ENCODE measurements at places on chromosomes 11 and 22.
A peak's percentile ranks its signal among the peaks of the same experiment; 100 is the strongest.

GRCh38 chr11:71548716-71549151 is 514 bp downstream of the KRTAP5-9 start:
- no peak overlapping the region for H3K27ac ChIP-seq
- no peaks in the 10 kb centered on the region for H3K4me1 ChIP-seq
- DNase-seq: no peak
- no peaks in the 10 kb centered on the region for H3K36me3 ChIP-seq
- H3K4me3 ChIP-seq: no peak overlapping the region
- no peaks in the 10 kb centered on the region for H3K27me3 ChIP-seq

GRCh38 chr11:34495239-34495723 is 18.3 kb downstream of the ELF5 start:
- no peak for DNase-seq
- no peaks in the 10 kb centered on the region for H3K4me1 ChIP-seq
- no peak overlapping the region for H3K27ac ChIP-seq

DNA sequence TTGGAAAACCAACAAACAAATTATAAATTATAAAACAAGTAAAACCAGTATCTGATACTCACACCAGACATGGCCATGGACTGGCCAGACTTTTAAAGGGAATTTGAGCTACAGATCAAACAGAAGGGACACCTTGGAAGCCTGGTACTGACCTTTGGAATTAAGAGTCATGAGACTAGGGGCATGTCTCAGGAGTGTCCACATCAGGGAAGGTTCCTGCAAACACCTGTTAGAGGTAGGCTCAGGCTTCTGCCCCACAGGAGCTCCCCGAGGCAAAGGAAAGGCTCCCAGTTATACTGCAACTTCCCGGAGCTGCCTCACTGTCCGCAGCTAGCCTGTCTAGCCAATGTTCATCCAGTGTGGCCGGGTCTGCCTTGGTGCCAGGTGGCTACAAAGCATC is 290.1 kb downstream of the BUD13 start:
- no peak overlapping the region for H3K27ac ChIP-seq
- no peaks in the 10 kb centered on the region for H3K36me3 ChIP-seq
- H3K27me3 ChIP-seq: no peaks in the 10 kb centered on the region
- no peak overlapping the region for H3K4me3 ChIP-seq
- no peak for DNase-seq
- no peaks in the 10 kb centered on the region for H3K4me1 ChIP-seq

DNA sequence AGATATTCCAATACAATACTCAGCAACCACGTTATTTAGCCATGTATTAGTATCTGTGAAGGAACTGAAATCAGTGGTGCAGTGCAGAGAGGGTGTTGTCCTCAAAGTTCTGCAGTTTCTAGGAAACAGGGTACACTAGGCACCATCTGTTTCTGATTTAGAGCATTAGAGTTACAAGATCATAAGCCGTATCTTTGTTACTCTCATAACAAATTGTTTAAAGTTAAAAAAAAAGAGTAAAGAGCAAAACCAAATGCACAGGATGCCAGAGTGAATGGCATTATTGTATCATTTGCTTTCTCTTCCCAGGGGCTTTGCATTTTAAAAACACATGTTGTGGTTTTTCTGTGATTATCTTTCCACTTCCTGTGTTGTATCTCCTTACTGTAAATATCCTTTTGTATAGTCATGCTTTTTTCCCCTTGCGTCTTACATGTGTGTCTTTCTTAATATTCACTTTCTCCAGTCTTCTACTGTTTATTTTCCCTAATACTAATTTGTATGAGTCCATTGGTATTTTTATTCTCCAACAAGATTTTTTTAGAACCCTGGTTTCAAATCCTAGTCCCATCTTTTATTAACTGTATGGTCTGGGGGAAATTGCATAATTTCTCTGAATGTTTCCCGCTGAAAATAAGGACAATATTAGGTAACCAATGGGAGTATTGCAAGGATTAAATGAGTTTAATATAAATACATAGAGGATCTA is 15.2 kb upstream of the NUP160 start:
- peaks cover 6% of the 10 kb centered on the region for H3K4me1 ChIP-seq
- peak overlapping the region; percentile 27 for H3K27ac ChIP-seq
- DNase-seq: no peak
- H3K4me3 ChIP-seq: no peak overlapping the region
- H3K27me3 ChIP-seq: no peaks in the 10 kb centered on the region

DNA sequence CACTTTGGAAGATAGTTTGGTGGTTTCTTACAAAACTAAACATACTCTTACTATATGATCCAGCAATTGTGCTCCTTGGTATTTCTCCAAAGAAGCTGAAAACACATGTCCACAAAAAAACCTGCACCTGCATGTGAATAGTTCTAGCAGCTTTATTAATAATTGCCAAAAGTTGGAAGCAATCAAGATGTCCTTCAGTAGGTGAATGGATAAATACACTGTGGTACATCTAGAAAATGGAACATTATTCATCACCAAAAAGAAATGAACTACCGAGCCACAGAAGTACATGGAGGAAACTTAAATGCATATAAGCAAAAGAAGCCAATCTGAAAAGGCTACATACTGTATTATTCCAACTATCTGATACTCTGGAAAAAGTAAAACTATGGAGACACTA is 569.1 kb upstream of the CCDC90B start:
- H3K36me3 ChIP-seq: no peaks in the 10 kb centered on the region
- H3K27me3 ChIP-seq: no peaks in the 10 kb centered on the region
- H3K27ac ChIP-seq: no peak overlapping the region
- H3K4me1 ChIP-seq: no peaks in the 10 kb centered on the region
- no peak for DNase-seq

DNA sequence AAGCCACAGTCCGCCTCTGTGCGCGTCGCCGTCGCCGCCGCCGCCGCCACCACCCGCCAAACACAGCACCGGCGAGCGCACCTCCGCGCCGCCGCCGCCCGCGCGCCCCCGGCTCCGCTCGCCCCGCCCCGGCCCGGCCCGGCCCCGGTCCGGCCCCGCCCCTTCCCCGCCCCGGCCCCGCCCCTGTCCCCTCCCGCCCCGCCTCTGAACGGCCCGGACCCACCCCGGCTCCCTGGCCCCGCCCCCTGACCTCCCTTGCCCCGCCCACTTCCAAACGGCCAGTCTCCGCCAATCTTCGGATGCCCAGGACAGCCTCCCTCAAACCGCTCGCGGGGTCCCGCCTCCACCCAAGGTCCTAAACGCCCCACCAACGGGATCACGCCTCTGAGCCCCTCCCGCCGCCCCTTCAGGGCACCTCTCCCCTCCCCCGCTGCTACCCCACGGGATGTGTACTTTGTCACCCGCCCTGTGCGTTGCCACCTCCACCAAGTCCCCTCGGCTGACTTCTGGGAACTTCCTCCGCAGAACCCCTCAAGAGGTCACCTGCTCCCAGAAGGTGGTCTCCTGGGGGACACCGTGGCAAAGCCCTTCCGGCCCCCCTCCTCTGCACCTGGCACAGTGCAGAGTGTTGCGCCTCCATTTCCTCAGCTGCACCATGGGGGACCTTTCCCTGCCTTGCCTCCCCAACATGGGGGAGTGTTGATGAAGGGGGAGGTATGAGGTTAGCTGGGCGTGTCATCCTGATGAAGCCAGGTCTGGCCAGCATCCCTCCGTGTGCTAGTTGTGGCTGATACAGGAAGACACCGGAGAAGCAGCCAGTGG is at the start of gene KIAA0930:
Gene KIAA0930 (minus strand): TSS at position 85 of the 822 bp plus-strand sequence. CDS start 191 bp downstream, outside the sequence.
- peaks cover 10% of the 10 kb centered on the region for H3K36me3 ChIP-seq
- no peaks in the 10 kb centered on the region for H3K27me3 ChIP-seq
- peak; percentile 90 for DNase-seq
- peak within 1 kb of the TSS; percentile 77 for H3K27ac ChIP-seq
- peak within 1 kb of the TSS; percentile 56 for H3K4me3 ChIP-seq

DNA sequence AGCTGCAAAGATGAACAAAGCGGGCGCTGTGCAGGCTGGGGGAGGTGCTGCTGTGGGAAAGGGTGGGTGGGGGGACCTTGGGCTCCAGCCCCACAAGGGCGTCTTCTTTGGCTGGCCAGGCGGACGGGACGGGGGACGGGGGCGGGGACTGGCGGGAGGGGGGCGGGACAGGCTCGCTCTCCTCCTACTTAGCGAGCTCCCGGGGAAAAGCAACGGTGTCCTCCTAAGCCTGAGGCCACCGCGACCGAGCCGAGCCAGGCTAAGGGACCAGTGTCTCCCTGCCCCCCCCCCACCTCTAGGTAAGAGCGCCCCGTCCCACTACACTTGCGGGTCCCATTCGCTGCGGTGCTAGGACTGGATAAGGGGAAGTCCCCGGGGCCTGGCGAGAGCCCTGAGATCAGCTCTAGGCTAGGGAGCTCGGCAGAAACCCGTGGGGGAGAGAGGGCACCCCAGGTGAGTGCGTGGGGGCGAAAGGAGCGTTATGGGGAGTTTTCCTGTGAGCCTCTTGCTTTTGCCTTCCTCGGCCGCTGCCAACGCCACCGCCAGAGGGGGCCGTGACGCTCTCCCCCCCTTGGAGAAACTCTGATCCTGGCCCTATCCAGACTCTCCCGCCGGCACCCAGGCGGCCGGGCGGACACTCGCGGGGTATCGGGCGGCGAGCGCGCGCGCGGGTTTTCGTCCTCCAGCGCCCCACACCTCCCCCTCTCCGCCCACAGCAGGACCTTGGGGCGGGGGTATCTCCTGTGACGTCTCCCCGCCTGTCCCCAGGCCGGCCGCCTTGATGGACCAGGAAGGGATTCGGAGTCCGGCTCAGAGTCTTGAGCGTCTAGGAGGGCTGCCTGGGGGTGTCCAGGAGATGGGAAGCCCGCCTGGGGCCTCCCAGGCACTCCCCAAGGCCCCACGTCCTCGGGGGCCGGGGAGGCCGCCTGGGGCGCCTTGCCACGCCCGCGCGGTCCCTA is at the start of gene PHLDB1:
Gene PHLDB1 (plus strand): TSS at position 215 of the 959 bp plus-strand sequence. CDS start 6,222 bp downstream, outside the sequence.
- DNase-seq: peak; percentile 40
- peak within 1 kb of the TSS; percentile 84 for H3K27ac ChIP-seq
- no peaks in the 10 kb centered on the region for H3K36me3 ChIP-seq
- H3K4me1 ChIP-seq: peaks cover 24% of the 10 kb centered on the region

DNA sequence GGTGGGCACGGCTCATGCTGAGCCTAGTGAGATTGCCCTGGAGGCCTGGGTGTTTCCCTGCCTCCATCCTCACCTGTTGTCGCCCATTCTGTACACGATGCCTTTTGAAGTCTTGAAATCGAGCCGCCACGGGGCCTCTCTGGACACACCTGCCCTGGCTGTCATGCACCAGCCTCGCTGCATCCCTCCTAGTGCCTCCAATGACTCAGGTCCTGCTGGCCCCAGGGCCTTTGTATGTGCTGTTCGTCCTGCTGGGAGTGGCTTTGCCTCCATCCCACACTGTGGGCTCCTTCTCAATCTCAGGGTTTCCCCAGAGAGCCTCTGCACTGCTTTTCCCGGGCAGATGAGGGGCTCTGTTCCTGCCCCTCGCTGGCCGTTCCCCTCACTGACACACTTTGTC is 8.9 kb upstream of the MYEOV start:
- no peak overlapping the region for H3K27ac ChIP-seq
- H3K27me3 ChIP-seq: no peaks in the 10 kb centered on the region
- no peaks in the 10 kb centered on the region for H3K36me3 ChIP-seq
- H3K4me1 ChIP-seq: peaks cover 4% of the 10 kb centered on the region
- no peak for DNase-seq
- no peak overlapping the region for H3K4me3 ChIP-seq

- no peaks in the 10 kb centered on the region for H3K36me3 ChIP-seq
- H3K27ac ChIP-seq: no peak overlapping the region
- no peak for DNase-seq
- no peaks in the 10 kb centered on the region for H3K4me1 ChIP-seq
- no peaks in the 10 kb centered on the region for H3K27me3 ChIP-seq
Observed at GRCh38 chr11:32427935-32428664, 7.2 kb downstream of the WT1 start.

GRCh38 chr11:112499153-112499880 is 238.7 kb upstream of the PLET1 start:
- H3K4me1 ChIP-seq: no peaks in the 10 kb centered on the region
- H3K4me3 ChIP-seq: no peak overlapping the region
- no peak overlapping the region for H3K27ac ChIP-seq
- H3K27me3 ChIP-seq: no peaks in the 10 kb centered on the region
- no peak for DNase-seq

DNA sequence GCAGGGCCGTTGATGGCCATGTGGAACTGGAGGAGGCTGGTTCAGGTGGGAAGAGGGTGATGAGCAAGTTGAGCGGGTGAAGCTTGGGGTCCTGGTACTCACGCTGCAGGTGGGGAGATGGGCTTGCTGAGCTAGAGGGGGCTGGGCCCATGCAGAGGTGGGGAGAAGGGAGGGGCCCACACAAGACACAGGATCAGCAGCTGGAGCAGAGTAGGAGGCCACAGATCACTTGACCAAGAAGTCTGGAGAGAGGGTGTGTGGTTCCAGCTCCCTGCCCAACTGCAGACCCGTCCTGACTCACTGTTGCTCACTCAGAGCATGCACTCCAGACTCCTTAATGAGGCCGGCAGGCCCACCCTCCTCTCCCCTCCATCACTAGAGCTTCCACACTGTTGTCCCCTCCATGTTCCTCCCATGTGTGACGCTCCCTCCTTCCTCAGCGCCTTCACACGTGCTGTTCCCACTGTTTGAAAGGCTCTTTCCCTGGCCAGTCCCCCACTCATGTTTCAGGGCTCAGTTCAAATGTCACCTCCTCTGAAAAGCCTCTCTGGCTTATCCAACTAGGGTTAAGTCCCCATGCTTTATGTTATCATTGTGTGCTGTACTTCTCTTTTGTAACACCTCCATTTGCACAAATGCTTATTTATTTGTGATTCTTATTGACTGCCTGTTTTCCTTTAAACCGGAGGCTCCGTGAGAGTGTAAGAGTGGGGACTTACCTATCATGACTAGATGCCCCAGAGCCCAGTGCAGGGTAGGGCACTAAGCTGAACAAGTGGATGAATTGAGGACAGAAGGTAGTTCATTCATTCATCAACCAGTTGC is 2.3 kb downstream of the CCDC86 start:
- no peak for DNase-seq
- no peaks in the 10 kb centered on the region for H3K27me3 ChIP-seq
- no peak overlapping the region for H3K4me3 ChIP-seq
- peaks cover 44% of the 10 kb centered on the region for H3K4me1 ChIP-seq

- H3K36me3 ChIP-seq: no peaks in the 10 kb centered on the region
- DNase-seq: no peak
- H3K27me3 ChIP-seq: no peaks in the 10 kb centered on the region
- no peaks in the 10 kb centered on the region for H3K4me1 ChIP-seq
Observed at GRCh38 chr11:1449490-1450243, 36.9 kb downstream of the MOB2 start.
